Thyroid gland (tissue), 4 donors: ENCODE measurements at places on chromosomes 2 and 18. TPM values are rescaled to one million over a fixed set of nuclear protein-coding genes. Genes with fewer than 3 reads are reported as not detected.

- DNase-seq = no peak
Observed at GRCh38 chr18:48940854-48941611, 9.7 kb downstream of the SMAD7 start.

- DNase-seq = peak; percentile 32
Observed at GRCh38 chr2:105744909-105745853, at the start of gene NCK2. Gene NCK2 (plus strand): TSS chr2:105744912. CDS start chr2:105855064, 110,152 bp downstream.

The PROKR1 gene
- not detected for total RNA-seq

DNA sequence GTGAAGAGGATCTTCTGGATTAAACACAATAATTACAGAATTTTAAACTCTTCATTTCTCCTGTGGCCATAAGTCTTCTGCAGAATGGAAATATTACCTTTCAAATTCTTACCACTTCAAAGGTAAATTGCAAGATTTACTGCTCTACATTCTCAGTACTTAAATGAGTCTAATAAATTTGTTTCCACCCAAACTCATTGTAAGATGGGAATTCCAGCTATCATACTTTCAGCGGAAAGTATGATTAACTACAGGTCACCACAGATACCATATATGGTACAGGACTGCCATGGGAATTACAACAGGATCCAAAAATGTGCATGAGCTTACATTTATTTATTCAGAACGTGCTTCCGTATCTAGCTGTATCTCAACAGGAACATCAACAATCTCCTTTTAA, 3.1 kb downstream of the DSC3 start:
- no peak for DNase-seq

The KIAA2012 gene
- not detected for total RNA-seq

The CCDC148 gene
- total RNA-seq = 8.3 TPM

The NEUROD1 gene
- not detected for total RNA-seq

DNA sequence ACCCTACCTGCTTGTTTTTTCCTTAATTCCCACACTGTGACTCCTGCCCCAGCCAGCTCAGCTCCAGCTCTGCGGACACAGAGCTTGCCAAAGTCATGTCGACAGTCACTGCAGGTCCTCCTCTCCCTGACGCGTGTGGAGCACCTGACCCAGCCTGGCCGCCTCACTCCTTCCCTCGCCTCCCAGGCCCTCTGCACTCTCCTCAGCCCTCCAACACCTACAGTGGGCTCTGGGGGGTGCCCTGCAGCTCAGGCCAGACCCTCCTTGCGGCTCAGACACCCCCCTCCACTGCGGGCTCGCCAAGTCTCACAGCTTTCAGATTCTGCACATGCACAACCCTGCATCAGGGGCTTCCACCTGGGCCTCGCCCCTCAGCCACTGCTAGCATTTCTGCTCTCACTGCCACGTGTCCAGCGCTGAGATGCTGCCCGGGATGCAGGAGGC, 68.3 kb downstream of the NDUFA10 start:
- DNase-seq = no peak

The PIGN gene
- total RNA-seq = 35.0 TPM

The MC2R gene
- total RNA-seq = not detected

DNA sequence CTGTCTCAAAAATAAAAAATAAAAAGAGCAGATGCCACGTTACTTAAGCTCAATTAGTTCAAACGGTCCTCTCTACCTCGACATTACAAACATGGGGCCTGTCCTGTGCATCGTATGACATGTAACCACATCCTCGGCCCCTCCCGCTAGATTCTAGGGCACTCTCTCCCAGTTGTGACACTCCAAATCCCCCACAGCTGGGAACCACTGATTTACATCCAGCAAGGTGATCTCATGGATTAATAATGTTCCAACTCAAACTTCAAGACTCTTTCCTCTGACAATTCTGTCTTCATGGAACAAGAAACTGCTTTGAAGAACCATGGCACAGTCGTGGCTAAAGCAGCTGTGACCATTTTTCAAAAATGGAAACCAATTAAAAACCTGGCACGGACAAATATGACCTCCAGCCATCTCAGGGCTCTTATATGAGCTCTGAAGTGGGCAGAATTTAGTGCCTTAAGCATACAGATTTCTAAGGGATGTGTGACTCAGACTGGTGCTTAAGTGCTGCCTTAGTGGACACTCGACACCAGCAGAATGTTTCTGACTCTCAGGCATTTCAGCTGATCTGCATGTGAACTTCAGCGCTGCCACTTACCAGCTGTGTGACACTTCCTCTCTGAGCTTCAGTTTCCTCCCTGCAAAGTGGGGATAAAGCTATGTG, 31.7 kb upstream of the ASAP2 start:
- DNase-seq = peak; percentile 87

The TEX44 gene
- total RNA-seq = 0.54 TPM

DNA sequence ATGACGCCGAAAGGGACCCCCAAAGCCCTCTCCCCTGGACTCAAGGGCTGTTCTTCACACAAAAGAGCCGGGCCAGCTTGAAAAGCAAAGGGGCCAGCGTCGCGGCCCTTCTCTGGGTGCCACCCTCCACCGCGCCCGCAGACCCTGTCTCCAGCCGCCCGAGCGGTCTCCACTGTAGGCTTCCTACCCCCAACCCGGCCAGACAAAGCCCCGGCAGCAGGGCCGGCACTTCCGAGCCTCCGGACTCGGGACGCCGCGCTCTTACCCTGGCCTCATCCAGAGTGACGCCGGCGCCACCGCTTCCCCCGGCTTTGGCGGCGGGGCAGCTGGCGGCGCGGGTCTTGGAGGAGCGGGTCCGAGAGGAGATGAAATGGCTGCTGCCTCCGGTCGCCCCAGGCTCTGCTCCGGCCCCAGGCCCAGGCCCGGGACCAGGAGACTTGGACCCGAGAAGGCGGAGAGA, 603 bp downstream of the ATAD2B start:
- peak; percentile 48 for DNase-seq

The NT5C1B gene
- total RNA-seq = not detected

The MROH2A gene
- 15.2 TPM for total RNA-seq

GRCh38 chr2:170524828-170525565, 190.1 kb upstream of the SP5 start:
- DNase-seq = no peak

- no peak for DNase-seq
Observed at GRCh38 chr2:12883906-12884305, 167.2 kb downstream of the TRIB2 start.

DNA sequence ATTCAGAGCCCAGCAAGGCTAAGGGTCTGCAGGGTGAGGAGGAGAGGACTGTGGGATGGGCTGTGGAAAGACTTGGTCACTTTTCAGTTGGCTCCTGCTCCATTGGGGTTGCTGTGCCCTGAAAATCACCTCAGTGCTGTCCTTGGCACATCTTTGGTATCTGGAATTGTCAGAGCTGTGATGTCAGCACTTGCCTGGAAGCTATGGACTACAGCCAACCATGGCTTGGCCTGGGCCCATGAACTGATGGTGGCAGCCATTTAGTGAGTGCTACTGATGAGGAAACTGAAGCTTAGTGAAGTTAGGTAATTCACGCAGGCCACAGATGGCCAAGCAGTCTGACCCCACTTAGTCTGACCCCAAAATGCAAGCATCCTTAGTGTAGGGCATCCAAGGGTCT, 121.8 kb upstream of the SERPINE2 start:
- no peak for DNase-seq

- no peak for DNase-seq
Observed at GRCh38 chr18:75218065-75218923, 7.7 kb downstream of the TSHZ1 start.

- DNase-seq = no peak
Observed at GRCh38 chr18:56723068-56723467, 71.9 kb downstream of the WDR7 start.
